Kidney capillary endothelial cell (primary cell): ENCODE measurements at places on chromosomes 7 and 10.

DNA sequence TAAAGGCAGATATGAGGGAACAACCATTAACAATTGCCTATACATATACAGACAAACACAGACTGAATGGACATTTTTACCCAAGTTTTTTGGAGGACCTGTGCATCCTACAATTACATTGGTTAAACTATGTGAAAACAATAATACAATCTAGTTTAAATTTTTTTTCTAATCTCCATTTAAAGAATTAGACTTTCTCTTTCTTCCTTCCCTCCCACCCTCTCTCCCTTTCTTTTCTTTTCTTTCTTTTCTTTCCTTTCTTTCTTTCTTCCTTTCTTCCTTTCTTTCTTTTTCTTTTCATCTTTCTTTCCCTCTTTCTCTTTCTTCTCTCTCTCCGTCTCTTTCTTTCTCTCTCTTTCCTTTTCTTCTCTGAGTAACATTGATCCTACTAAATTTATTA is 183.7 kb downstream of the HDAC9 start:
- DNase-seq, result no peak

GRCh38 chr10:64760371-64760770 is 1239.2 kb downstream of the REEP3 start:
- no peak for DNase-seq

DNA sequence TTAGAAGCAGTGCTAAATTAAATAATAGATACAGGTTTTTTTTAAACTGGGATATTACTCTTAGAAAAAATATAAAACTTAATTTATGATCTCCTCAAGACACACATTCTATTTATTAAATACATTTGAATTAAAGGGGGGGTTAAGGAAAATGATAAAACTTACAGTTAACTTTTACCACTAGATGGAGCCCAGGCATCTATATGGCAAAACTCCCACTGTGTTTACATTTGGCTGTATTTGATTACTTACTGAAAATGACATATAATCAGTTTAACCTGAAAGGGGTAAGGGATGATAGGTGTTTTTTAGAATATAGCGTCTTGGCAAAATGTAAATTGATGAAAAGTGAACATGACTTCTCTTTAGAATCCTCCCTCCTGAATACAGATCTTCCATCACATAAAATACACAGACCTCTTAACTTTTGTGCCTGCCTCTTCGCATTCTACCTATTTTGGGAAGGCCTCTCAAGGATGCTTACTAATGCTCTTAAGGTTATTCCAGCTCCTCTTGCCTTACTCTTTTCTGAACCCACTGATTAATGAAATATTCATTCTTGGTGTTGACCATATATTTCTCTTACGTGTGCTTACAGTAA is 235.7 kb downstream of the AGMO start:
- DNase-seq, result peak; percentile 48

DNA sequence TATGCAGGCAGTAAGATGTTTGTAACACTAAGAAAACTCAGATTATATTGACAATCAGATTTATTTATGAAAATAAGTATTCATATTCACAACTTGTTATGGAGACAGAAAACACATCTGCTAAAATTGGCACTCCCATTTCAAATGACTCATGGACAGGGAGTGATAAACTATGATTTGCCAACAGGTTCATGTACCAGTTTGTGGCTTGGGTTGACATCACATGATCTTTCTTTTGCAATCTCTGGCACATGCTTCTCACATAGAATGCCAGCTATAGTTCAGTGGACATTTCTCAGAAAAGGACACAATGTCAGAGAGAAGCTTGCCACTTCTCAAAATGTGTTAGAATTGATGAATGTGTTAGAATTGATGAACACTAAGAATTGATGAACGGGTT is 663.2 kb upstream of the ANKRD30A start:
- no peak for DNase-seq
